ENCODE measurements at places on chromosomes 12 and 14.

GRCh38 chr12:88571543-88571942 lies 8.7 kb downstream of the KITLG start:
- no peak for DNase-seq

DNA sequence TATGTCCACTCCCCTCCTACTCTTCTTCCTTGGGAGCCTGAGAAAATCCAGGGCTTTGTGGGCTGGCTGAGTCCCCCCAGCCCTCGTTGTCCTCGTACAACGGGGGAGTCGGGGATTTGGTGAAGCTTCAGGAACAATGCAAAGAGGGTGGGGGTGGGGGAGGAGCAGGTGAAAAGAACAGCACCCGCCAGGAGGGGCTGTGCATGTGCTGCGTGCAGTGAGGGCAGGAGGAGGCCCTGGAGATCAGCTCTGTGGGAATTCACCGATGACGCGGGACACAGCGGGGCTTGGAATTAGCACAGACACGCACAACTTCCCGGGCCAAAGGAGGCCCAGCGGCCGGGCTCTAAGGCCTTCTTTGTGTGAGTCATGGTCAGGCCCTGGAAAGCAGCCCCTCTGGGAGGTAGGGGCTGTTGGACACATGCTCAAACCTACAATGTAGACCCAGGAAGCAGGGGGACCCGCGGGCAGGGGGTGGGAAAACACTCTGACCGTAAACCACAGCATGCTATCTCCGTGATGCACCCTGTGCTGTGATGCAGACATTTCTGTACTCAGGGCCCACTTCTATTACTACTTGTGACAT lies 32.8 kb downstream of the RBM19 start:
- no peak for DNase-seq

DNA sequence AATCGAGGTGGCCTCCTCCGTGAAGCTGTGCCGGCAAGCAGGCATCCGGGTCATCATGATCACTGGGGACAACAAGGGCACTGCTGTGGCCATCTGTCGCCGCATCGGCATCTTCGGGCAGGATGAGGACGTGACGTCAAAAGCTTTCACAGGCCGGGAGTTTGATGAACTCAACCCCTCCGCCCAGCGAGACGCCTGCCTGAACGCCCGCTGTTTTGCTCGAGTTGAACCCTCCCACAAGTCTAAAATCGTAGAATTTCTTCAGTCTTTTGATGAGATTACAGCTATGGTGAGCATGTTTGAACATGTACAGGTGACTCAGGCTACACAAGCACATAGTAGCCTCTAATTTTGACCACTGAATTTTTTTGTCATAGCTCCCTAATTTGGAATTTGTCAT lies 59.7 kb downstream of the ATP2A2 start:
- DNase-seq = no peak

DNA sequence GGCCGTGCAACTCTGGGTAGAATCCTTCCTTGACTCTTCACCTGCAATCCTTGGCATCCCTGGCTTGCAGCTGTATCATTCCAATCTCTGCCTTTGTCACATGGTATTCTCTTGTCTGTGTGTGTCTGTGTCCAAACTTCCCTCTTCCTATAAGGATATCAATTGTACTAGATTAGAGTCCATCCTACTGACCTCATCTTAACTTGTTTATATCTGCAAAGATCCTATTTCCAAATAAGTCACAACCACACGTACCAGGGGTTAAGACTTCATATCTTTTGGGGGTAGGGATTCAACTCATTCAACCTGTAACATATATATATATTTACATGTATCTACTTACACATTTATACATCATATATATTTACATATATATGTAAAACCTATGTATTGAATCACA lies 29.6 kb upstream of the RASSF3 start:
- no peak for DNase-seq

DNA sequence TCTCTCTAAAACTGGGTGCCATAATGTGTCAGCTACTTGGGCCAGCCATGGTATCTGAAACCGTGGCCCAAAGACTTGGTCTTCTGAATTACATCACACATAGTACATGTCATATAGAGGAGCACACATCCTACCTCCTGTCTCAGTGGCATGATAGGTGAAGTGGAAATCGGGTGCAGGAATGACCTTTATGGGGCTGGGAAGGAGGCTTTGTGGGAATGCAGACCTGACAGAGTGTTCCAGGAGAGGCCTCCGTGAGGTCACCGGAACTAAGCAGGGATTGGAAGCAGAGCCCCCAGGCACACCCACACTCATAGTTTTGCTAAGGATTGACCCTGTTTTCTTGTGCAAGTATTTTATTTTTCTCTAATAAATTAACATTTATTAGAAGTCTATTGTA lies 82.6 kb downstream of the NTF3 start:
- DNase-seq = no peak

GRCh38 chr14:77313371-77313770 lies 7.3 kb downstream of the POMT2 start:
- DNase-seq = no peak

GRCh38 chr14:95313707-95314106 lies 6.0 kb downstream of the CLMN start:
- DNase-seq = no peak

GRCh38 chr14:21014761-21015190 lies 10.1 kb downstream of the NDRG2 start:
- DNase-seq = peak; percentile 81

GRCh38 chr12:84874125-84874824 lies 38.3 kb downstream of the SLC6A15 start:
- no peak for DNase-seq

DNA sequence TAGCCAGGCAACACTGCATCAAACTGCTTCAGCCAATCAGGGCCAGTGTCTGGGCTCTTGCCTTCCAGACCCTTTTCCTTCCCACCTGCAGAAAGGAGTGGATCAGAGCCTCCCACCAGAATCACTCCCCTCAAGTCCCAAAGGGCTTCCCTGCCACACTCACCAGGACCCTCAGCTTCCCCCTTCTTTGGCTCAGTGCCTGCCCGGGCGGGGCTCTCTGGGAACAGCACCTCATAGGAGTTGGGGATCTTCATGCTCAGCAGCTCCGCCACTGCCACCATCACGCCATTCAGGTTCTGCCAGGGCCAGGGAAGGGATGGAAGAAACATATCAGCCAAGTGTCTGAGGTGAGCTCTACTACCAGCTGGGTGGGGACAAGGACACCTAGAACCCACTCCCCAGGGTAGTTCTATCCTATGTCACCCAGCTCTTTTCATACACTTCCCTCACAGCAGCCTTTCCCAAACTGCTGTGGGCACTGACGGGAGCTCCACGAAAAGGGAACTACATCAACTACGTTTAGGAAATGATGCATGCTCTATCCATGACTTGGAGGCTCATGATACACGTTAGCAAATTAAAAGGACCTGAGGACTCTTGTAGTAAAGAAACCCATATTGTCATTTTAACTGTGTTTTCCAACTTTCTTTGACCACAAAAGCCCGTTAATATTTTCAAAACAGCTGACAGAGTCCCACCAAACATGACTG lies 9.4 kb upstream of the PRKAG1 start:
- no peak for DNase-seq

- no peak for DNase-seq
Observed at GRCh38 chr14:63276492-63277342, 42.0 kb downstream of the GPHB5 start.

GRCh38 chr12:19191089-19191488 lies 61.6 kb downstream of the PLEKHA5 start:
- no peak for DNase-seq

- DNase-seq = no peak
Observed at GRCh38 chr12:76042147-76042546, 10.6 kb upstream of the PHLDA1 start.

DNA sequence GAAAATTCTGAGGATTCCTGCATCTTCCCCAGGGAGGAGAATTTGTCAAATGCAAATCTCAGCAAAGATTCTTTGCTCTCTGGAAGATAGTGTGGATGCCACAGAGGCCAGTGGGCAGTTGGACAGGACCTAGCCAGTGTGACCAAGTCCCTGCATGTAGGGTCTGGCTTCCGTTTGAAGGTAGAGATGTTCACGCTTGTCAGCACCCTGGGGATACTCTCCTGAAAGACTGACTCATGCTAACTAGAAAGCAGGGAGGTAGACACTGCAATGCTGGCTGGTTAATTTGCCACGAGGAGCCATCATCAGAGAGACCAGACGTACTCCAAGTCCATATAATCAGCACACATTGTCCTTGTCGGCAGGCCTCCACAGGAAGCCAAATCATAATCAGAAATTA lies 130.1 kb downstream of the SAMD4A start:
- DNase-seq = no peak

GRCh38 chr12:93363841-93364297 lies 13.9 kb upstream of the NUDT4 start:
- DNase-seq = no peak

DNA sequence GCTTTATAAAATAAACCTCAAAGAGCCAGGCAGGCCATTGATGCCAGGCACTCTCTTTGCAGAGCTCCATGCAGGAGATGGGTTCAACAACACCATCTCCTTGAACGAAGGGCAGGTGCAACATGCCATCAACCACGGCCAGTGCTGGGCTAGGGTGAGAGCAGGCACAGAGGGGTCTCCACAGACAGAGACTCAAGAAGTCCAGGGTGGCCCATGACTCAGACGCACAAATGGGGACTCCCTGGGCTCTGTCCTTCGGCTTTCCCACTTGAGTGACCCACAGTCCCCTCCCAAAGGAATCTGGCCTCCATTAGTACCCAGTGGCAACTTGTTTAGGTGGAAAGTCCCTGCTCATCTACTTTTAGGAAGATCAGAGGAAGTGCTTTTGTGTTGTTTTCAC lies 124.4 kb upstream of the PZP start:
- DNase-seq = no peak

DNA sequence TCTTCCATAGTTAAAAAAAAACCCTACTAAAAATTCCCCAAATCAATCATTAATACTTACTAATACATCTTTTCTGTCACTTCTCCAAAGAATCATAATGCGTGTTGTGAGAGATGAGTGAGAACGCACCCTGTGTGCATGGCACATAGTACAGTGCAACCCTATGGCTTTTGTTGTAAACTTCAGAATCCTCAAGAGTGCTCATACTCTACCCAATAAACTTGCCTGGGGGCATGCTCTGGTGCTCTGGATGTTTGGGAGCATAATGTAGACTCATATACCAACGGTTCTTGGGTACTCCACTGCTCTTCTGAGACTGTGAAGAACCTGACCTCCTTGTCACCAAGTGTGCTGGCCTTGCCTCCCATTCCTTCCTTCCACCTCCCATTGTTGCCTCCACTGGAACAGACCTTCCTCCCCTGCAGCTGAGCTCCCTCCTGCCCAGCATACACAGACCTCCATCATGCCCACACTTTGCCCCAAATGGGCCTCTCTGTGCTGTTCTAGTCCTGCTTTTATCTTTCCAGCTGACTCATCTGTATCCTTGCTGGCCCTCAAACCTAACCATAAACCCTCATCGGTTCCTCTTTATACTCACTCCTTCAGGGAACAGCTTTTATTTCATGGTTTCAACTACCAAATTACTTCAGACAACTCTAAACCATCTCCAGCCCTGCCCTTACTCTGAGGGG lies 8.9 kb downstream of the DCP1B start:
- no peak for DNase-seq

- no peak for DNase-seq
Observed at GRCh38 chr12:24596768-24597388, 352.0 kb downstream of the BCAT1 start.

DNA sequence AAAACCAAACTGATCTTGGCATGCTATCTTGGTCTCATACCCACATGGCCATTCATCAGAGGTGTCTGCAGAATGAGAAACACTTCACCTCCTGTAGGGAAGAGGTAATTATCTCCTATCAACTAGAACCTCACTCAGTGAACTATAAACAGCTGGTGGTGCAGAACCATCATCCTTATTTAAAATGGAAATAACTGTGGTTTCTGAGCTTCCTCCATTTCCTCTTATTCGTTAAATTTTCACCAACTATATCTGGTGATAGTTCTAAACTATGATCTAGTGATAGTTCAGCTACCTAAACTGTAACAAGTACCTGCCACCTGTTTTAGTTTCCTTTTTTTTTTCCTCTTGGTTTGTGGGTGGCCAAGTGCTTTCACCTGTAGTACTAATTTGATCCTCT lies 218.5 kb downstream of the FUT8 start:
- DNase-seq = no peak

GRCh38 chr14:60723907-60724618 lies at the start of gene SIX4:
Gene SIX4 (minus strand): TSS chr14:60724351. CDS start chr14:60724074, 277 bp downstream.
- DNase-seq = no peak

- DNase-seq = no peak
Observed at GRCh38 chr14:33805593-33805992, 145.3 kb downstream of the EGLN3 start.

- DNase-seq = no peak
Observed at GRCh38 chr14:20417250-20418186, 4.2 kb upstream of the TEP1 start.

GRCh38 chr12:85147331-85147730 lies 111.2 kb downstream of the LRRIQ1 start:
- no peak for DNase-seq

GRCh38 chr12:107670999-107671643 lies 14.5 kb upstream of the PWP1 start:
- peak; percentile 6 for DNase-seq

- no peak for DNase-seq
Observed at GRCh38 chr12:116552773-116553373, 6.3 kb upstream of the MAP1LC3B2 start.

GRCh38 chr12:12353276-12353675 lies 3.2 kb upstream of the MANSC1 start:
- no peak for DNase-seq

DNA sequence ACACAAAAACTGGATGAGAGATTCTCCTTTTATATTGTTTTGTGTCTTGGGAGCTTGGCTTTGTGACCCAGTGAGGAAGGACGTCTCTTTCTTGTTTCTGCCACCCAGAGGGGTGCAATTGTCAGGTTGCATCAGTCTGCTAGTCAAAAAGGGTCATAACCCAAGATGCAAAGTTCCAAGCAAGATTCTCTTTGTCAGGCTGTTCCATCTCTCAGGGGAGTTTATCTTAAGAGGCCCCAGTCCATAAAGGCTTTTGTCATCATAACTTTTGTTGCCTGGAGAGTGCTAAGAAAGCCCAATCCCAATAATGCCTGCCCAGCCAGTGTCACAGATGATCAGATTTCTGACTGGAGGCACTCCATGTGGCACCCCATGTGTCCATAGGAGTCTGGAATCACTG lies 444.9 kb downstream of the TRHDE start:
- no peak for DNase-seq

Data from activated CD4-positive, alpha-beta T cell treated with anti-CD3 and anti-CD28 coated beads, Interleukin-2, amount 50 U/mL, for 4 hours (primary cell).